ENCODE measurements at places on chromosomes 1 and 21.

DNA sequence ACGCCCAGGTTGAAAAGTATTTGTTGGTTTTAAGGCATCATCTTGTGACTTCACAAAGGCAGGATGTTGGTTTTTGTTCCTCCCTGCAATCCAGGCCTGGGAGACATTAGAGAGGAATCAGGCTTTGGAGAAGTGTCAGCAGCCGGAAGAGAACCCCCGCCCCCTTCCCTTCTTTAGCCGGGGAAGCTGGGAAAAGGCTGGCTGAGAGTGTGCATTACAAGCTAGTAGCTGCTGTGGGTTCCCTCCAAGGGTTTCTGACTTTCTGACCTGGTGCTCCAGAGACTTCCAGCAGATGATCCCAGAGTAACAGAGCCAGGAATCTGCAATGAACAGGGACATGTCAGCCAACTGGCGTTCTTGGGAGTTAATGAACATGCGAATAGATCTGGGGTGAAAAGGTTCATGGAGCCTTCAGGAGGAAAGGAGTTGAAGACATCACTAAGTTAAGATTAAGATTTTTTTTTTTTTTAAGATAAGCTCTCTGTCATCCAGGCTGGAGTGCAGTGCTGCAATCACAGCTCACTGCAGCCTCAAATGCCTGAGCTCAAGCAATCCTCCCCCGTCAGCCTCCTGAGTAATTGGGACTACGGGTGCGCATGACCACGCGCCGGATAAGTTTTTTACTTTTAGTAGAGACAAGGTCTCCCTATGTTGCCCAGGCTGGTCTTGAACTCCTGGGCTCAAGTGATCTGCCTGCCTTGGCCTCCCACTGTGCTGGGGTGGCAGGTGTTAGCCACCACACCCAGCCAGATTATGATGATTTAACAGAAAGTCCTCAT lies 7.5 kb downstream of the DISP3 start:
- DNase-seq: peak; percentile 66

GRCh38 chr1:9886092-9886742 lies 23.9 kb downstream of the CTNNBIP1 start:
- no peak for DNase-seq

GRCh38 chr1:109427171-109427467 lies 871 bp upstream of the PSMA5 start:
- no peak for DNase-seq

- DNase-seq: no peak
Measured at GRCh38 chr1:220239213-220239612, 33.0 kb downstream of the RAB3GAP2 start.

Measured in muscle of leg (tissue), 16 donors.